NCI-H1417 treated with DMSO at 0.1 percent for 48 hours (cell line): ENCODE measurements at places on chromosomes 11 and 22.

GRCh38 chr11:102879801-102880200 lies 5.0 kb upstream of the MMP12 start:
- no peak for DNase-seq

DNA sequence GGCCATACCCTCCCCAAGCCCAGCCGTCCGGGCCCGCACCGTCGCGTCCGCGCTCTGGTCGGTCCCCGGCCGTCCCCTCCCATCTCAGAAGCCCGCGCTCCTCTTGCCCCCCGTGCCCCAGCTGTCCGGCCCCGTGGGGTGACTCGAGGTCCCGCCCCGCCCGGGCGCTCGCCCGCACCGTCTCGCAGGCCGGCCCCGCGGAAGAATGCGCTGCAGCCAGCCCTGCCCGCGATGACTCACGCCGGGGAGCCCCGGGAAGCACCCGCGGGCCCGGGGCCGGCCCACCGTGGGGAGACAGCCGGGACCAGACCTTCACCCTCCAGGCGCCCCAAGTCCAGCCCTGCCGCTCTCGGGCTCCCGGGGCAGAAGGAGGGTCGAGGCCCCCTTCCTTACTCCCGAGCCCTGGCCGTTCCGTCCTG lies 320 bp upstream of the PHLDA2 start:
- no peak for DNase-seq

GRCh38 chr11:68096962-68097361 lies 24.2 kb downstream of the CHKA start:
- DNase-seq, result no peak

DNA sequence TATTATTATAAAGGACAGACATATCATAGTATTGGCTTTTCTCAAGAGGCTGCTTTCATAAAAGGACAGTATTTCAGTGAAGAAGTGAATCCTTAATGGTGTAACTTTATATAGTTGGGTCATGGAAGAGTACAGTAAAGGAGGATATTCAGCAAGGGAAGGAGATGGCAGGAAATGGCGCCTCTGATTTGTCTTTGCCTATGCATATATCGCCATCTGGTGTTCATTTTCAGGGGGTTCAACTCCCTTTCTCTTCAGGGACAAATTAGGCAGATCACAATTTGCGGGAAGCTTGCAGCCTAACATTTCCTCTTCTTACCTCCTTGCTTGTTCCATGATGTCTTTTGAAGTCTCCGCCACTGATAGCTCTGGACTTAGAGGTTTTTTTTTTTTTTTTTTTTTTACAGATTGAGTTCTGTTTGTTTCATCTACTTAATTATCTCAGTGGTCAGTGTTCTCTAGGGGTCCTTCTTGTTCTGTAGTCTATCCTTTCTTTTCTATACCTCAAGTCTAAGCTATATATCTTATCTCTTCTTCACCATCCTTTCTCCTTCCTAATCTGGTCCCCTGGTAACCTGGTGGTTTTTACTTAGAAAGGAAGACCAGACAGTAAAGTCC lies 21.8 kb upstream of the RRM1 start:
- peak; percentile 65 for DNase-seq

GRCh38 chr11:67306769-67307544 lies 3.6 kb downstream of the SSH3 start:
- no peak for DNase-seq

DNA sequence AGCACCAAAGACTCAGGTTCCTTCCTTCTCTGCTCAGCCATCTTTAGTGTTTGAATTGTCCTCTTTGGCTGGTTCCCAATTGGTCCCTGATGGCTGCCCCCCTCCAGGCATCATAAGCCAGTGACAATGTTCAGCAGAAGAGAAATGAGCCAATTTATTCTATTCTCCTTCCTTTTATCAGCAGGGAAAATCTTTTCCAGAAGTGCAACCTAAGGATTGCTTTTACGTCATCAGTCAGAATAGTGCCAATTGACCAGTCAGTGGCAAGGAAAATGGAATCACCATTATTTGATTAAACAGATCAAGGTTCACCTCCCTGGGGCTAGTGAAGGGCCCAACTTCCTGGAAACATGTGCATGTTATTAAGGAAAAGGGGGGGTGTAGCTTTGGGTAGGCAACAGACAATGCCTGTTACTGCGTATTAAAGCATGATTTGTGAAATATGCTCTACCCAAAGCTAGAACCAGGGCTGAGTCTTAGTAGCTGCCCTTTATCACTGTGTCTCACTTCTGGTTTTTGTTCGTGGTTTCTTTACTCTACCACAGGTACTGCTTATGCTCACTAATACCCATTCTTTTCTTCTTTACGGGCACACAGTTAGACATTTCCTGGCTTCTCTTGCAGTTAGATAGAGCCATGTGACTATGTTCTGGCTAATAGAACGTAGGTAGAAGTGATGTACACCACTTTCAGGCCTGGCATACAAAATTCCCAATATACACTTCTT lies 12.6 kb upstream of the DBX1 start:
- no peak for DNase-seq

- DNase-seq, result no peak
These were observed 13.0 kb downstream of the TRIM5 start for GRCh38 chr11:5671831-5672230.

DNA sequence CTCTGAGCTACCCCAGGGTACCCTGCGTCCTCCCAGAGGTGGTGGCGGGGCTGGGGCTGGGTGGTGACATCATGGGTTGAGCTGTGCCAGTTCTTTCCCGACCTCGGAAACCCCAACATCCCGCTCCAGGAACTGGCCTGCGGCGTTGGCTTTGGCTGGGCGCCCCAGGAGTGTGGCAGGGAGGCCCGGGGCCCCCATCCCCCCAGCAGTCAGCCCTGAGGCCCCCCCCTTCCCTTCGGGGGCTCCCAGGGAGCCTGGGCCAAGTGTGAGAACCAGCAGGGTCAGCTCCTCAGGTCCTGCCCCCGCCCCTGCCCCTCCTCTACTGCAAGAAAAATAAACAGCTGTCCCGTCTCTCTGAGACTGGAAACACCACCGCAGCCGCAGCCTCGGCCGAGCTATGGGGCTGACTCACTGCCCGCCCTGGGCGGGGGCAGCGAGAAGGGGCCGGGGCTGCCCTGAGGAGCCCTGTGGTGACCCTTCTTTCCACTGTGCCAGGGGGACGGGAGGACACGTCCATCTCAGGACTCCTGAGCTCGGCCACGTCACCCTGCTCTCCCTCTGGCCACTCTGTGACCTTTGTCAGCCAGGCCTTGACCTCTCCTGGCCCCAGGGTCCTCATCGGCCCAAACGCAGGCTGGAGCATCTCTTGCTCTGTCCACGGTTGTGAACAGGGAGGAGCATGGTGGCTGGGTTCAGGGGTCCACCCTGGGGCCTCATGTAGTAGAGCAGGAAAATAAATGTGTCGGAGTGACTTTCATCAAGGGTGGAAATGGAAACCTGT lies 73.4 kb downstream of the WNT7B start:
- DNase-seq, result no peak

- DNase-seq, result no peak
These were observed 51.9 kb upstream of the WT1 start for GRCh38 chr11:32487270-32487669.

- DNase-seq, result no peak
These were observed 27.5 kb downstream of the FOLR3 start for GRCh38 chr11:72162891-72163492.

GRCh38 chr11:40432358-40432757 lies 1027.1 kb downstream of the LRRC4C start:
- DNase-seq, result no peak

GRCh38 chr11:123822032-123822431 lies 15.9 kb upstream of the OR6M1 start:
- DNase-seq, result no peak

DNA sequence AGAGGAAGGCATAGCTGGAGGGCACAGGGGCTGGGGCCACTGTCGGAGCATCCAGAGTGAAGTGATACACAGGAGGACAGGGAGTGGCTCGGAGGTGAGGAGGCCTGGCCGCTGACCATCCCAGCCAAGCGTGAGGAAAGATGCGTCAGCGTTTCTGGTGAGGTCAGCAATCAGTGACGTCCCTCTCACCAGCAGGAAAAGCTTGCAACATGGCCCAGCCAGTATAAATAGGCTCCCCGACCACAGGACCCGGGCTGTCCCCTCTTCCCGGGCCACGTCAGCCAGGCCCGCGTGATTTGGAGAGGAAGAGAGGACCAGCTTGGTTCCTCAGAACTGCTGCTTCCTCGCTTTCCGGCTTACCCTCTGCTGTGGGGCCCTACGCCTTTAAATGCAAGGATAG lies 4.2 kb upstream of the OSM start:
- DNase-seq, result no peak

DNA sequence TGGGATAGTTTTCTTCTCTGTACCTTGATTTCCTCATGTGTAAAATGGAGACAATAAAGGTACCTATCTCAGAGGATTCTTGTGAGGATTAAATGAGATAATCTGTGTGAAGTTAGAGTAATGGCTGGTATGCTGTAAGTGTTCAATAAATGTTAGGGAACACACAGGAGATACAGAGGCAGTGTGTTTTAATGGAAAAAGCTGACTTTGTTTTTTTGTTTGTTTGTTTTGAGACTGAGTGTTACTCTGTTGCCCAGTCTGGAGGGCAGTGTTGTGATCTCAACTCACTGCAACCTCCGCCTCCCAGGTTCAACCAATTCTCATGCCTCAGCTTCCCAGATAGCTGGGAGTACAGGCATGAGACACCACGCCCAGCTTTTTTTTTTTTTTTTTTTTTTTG lies 2.5 kb upstream of the ARCN1 start:
- no peak for DNase-seq

- peak; percentile 74 for DNase-seq
These were observed 26.8 kb downstream of the PGM2L1 start for GRCh38 chr11:74371269-74372052.

- no peak for DNase-seq
These were observed 3.7 kb upstream of the ANAPC15 start for GRCh38 chr11:72116019-72116755.

- no peak for DNase-seq
These were observed 7.8 kb downstream of the LDLRAD3 start for GRCh38 chr11:35951680-35952079.

- DNase-seq, result no peak
These were observed 417.8 kb upstream of the CCDC179 start for GRCh38 chr11:23278121-23278520.

- no peak for DNase-seq
These were observed 33.9 kb downstream of the FLRT1 start for GRCh38 chr11:64069401-64070313.

DNA sequence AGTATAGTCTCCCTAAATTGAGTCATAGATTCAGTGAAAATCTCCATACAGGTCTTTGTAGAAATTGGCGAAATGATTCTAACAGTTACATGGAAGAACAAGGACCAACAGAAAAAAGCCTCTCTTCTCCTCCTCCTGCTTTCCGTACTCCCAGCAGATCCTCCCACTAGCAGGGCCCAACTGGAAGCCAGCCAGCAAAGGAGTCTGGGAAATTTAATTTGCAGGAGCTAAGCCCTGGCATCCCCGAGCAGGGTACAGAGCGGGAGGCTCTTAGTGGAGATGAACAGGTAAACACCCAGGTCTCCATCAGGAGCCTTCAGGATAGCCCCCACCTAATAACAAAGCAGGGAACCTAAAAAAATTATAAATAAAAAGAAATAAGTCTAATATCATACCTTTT lies 1473.8 kb downstream of the TBC1D22A start:
- no peak for DNase-seq
